Gastroesophageal sphincter (tissue), 4 donors: ENCODE measurements at places on chromosomes 3 and 15. TPM values are rescaled to one million over a fixed set of nuclear protein-coding genes. Genes with fewer than 3 reads are reported as not detected.

- no peak for ATAC-seq
Observed at GRCh38 chr15:64398575-64398974, 10.9 kb downstream of the TRIP4 start.

Gene GOLGA8A
- 66.5 TPM for total RNA-seq

DNA sequence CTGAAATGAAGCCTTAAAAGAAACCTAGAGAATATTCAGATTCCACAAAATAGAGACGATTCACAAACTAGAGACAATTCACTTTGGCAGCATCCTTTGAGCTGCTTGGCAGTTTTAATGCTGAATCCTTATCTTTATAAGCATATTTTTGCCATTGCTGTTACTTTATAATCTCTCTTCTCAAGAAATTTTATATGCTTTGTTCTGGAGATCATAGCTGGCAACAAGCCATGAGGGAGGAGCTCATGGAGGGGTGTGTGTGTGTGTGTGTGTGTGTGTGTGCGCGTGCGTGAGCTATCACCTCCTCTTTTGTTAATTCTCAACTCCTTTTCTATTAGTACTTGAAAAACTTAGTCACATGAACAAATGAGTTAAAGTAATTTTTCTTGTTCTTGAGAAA is 495.0 kb upstream of the RGMA start:
- ATAC-seq: no peak

DNA sequence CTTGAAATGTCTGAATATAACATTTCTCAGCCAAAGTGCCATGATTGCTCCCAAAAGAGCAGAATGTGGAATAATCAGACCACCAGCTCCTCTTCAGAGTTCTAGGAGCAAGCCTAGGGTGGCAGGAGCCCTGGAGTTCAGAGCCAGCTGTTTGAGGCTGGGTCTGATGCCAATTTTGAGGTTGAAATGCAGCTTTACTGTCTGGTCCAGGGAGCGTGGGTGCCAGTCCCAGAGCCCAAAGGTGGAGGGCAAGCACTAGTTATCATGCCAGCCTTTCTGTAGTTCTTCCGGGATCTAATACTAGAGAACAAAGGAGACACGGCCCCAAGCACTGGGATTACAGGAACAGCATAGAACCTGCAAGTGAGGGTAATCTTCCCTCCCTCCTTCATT is 69.3 kb downstream of the TNFAIP8L3 start:
- no peak for ATAC-seq

DNA sequence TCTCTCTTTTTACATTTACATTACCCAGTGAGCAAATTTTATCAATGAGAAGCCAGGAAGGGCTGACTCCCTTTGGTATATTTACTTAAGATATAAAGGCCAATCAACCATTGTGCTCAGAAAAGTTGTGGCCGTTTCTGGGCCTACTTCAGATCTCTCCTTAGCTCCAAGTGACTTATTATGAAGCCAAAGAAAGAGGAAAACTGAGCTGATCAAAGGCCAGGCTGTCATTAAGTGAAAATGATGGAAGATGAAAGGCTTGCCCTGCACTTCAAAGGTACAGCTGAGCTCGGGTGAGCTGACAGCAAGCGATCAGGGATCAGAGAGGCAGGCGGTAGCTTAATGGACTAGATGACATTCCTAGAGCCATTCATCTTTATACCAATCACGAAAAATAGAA is 24.8 kb downstream of the VGLL4 start:
- ATAC-seq: no peak

DNA sequence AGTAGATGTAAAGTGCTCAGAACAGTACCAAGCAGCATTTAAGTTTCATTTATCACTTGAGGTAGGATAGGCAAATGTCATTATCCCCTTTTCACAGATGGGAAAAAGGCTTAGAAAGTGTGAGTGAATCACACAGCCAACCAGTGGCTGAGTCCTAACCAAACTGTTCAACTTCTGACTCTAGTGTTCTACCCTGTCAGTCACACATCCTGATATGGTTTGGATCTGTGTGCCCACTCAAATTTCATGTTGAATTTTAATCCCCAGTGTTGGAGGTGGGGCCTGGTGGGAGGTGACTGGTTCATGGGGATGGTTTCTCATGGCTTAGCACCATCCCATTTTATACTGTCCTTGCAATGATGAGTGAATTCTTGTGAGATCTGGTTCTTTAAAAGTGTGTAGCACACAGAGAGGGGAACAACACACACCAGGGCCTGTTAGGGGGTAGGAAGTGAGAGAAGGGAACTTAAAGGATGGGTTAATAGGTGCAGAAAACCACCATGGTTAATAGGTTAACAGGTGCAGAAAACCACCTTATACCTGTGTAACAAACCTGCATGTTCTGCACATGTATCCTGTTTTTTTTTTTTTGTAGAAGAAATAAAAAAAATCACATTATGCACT is 304.7 kb downstream of the SUCLG2 start:
- no peak for ATAC-seq

DNA sequence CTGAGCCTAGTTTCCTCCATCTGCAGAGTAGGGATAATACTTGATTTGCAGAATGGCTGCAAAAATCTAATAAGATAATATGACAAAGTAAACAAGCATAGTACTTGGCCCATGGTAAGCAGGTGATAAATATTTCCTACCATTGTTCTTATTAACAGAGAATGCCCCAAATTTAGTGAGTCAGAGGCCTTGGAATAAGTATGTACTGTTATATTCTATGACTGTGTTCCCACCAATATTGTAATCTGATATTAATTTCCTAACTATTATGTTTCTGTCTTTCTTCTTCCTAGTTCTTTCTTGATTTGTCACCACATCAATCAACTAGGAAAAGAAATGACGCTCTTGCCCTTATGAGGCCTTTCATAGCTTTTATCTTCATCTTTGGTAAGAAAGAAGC is 178.4 kb upstream of the SLC2A2 start:
- ATAC-seq: no peak

GRCh38 chr15:68608206-68608843 is 29.5 kb downstream of the CORO2B start:
- peak; percentile 82 for ATAC-seq

DNA sequence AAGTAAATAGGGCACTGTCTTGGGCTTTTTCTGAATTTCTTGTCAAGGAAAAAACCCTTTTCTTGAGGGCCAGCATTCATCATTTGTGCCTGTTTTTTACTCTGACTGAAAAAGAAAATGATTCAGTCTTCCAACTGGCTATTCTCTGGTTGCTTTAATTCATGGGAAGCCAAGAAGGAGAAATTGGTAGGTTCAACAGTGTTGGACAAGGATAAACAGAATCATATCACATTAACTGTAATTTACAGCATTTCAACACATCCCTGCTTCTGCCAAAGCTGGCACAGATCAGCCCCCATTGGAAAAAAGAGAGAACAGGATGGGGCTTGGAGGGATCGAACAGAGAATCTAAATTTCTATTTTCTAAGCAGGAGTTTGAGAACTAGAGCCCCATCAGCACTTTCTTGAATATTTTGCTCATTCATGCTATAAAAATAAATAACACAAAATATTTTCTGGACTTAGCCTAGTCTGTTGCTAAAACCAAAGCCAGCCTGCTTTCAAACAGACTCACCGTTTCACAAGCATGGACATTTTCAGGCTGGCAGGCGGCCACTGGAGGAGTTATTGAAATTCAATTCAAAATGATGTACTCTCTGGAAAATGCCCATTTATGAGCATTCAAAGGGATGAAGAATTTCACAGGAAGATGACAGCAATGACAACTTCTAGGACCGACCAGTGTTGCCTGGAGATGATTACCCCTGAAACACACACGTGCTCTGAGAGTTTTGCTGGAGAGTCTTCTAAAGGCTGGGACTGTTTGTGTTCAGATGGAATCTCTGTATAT is 181.2 kb downstream of the WNT5A start:
- ATAC-seq: no peak

Gene KLF15
- total RNA-seq: 110 TPM

GRCh38 chr15:50774450-50774849 is 8.9 kb upstream of the SPPL2A start:
- ATAC-seq: no peak

DNA sequence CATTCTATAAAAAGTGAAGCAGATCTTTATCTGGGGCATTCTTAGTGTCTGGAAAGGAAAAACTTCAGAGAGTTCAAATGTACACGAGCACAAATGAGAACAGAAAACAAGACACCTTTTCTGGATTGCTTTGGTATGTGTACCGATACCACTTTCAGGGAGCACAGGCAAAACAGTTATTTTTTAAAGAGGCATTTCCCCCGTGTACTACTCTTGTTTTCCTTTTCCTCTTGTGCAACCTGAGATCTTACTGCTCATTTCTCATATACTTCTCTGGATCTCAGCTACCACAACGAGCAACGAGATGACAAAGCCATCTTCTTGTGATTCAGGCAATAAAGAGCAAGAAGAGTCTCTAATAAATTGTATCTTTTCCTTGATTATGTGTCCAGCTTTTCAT is 463.6 kb downstream of the SHQ1 start:
- no peak for ATAC-seq

Gene PRR20G
- total RNA-seq: not detected

DNA sequence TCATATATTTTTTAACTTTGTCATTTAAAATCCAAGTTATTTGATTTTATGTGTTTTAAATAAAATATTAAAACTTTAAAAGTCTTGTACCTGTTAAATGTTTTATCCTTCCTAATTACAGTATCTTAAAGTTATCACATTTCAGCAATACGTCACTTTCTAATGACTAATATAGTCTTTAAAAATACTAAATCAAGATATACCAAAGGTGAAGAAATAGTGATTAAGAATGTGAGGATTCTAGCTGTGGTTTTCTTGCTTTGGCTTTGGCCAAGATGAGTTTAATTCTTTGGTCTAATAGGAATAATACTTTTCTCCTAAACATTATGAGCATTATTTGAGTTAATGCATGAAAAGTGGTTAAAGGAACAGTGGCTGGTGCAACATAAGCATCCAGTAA is 13.9 kb downstream of the SETD5 start:
- ATAC-seq: no peak

DNA sequence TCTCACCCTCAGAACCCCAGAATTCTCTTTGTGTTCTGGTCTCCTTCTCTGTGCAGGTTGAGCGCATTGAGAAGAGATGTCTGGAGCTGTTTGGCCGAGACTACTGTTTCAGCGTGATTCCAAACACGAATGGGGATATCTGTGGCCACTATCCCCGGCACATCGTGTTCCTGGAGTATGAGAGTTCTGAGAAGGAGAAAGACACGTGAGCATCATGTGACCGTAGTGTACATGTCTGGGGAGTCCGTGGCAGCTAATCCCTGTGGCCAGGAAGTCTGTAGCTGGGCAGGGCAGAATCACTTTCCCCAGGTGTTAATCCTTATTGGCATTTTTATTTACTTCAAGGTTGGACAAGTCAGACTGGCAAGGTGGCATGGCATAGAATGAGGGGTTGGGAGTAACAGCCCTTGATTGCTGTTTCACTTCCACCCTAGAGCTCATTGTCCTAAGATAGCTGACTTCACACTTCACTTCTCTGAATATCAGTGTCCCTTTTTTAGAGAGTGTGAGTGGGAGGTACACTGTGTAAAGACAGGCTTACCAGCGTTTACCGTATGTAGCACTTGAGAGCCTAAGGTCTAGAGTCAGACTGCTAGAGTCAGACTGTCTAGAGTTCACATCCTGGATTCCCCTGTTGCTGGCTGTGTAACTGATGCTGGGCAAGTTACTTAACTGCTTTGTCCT is 4.4 kb downstream of the MTMR14 start:
- ATAC-seq: no peak

Gene KLHL6
- 1.1 TPM for total RNA-seq

- ATAC-seq: peak; percentile 70
Observed at GRCh38 chr3:167876620-167877281, 141.2 kb downstream of the SERPINI1 start.

- ATAC-seq: no peak
Observed at GRCh38 chr3:142019794-142020320, 129.5 kb downstream of the TFDP2 start.

DNA sequence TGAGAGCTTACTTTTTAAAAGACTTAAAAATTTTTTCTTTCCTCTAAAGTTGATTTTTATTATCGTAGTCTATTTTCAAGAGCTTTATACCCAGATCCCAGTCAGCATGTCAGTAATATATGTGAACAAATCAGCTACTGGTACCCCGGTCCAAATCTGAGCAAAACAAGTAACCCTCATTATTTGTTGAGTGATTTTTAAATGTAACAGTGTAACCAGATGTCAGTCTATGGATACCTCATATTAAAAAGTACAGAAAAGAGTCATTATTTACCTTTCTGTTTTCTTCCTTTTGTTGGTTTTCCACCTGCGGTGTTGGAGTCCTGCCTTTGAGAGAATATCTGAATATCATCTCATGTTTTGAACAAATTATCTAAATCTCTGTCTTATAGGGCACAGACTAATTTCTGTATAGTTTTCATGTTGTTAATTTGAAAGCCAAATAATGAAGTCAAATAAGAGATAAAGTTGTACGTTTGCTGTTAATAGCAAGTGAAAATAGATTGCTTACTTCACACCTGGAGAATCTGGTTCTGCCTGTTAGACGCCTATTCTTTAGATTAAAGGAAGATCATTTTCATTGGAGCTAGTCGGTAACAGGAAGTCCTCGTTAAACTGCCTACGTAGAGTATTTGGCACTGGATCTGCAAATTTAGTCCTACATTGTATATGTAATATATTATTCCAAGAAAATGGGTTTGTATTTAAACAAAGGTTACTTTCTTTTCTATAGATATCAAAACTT is at the start of gene STX19:
Gene STX19 (minus strand): TSS at position 505 of the 745 bp plus-strand sequence. CDS start 13,328 bp downstream, outside the sequence.
- no peak for ATAC-seq

Gene GRM7
- 0.40 TPM for total RNA-seq

GRCh38 chr15:87219650-87220615 is 1036.6 kb downstream of the NTRK3 start:
- no peak for ATAC-seq

Gene SAMMSON
- total RNA-seq: 0.40 TPM
